CD4-positive, alpha-beta T cell treated with Interleukin-10 for 1 hour (primary cell): ENCODE measurements at places on chromosomes 1 and 21.
A peak's percentile ranks its signal among the peaks of the same experiment; 100 is the strongest.

- no peak for DNase-seq
Measured at GRCh38 chr1:47942240-47942629, 55.0 kb downstream of the TRABD2B start.

DNA sequence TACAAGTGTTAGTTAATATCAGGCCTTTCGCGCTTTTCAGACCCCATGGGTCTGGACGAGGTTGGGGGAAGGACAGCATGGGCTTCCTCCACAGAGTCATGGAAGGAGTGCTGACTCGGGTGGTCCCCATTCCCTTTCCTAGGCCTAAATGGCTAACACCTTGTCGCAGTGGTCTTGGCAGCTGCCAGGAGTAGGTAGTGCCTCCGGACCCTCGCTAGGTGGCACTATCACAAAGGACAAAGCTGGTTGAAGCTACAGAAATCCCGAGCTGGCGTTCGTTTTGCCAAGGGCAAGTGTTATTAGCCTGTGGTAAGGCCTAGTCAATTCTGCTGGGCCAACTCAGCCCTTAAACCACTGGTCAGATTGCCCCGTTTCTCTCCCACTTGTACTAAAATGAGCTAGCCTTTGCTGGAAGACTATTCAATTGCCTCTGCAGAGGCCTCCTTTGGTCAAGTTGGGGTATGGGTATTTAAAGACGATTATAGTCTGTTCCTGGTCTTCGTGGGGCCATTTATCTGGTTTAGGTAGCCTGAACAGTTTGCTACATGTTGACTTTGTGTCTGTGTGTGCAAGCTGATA, 1.1 kb upstream of the UBE2Q1 start:
- DNase-seq: peak; percentile 88

- no peak for DNase-seq
Measured at GRCh38 chr1:179951383-179952144, 3.0 kb upstream of the CEP350 start.

GRCh38 chr1:219347921-219348391, 174.3 kb downstream of the LYPLAL1 start:
- no peak for DNase-seq

DNA sequence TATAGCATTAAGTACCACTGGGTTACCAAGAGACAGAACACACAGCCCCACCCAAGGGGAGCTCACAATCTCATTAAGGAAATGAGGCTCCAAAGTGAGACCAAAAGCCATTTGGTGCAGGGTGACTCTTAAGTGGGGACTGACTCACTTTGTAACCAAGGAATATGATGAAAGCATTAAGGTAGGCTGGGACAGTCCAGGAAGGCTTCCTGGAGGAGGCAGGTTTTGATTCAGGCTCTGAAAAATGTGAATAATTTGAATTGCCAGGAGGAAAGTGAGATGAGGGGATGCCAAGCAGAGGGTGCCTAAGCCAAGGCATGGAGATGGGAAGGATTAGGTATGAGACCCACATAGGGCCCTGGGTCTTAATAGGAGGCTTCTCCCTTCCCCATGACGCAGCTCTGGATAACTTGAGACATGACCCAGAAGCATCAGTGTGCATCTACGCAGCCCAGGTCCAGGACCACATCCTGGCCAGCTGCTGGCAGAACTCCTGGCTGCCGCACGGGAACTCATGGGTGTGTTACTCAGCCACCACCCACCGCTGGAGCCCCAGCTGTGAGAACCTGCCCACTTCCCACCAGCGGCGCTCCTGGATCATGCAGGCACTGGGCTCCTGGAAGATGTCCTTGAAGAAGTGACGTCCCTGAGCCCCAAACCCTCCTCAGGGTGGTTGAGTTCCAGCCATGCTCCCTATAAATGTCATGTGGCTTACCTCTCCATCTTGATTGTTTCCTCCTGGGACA, 5.9 kb upstream of the TTC4 start:
- DNase-seq: no peak

DNA sequence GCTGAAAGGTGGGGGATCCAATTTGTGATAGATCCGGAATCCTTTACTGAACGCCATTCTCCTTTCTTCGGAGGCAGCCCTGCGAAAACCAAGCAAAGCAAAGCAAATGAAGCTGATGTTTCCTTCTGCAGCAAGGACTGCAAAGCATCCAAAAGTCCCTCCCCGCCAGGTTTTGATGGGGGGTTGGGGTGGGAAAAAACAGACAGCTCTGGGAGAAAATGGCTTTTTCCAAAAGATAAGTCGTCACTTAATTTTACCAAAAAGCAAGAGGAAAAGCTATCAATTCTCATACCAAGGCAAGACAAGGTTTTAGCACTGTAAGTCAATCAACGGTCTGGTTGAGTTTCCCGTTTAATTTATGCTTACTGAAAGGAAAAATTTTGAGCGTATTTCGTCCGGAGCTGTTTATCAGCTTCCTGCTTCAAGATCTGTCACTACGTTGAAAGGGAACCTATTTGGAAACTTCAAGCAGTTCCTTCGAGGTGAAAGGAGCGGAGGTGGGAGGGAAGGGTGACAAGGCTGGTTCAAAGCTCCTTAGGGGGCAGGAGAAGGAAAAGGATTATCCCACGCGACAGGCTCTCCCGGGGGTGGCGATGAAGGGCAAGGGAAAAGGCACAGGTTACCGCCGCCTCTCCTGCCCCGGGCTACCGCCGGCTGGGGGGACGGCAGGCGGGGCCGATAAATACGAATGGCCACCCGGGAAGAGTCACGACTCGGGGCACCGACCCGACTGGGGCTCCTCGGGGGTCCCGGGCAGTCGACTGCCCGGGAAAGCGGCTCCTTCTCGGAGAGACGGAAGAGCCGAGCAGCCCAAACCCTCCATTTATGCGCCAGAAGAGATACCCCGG, 750 bp downstream of the SYNJ1 start:
- DNase-seq: peak; percentile 16

GRCh38 chr1:241007668-241008067, 349.3 kb downstream of the RGS7 start:
- no peak for DNase-seq

DNA sequence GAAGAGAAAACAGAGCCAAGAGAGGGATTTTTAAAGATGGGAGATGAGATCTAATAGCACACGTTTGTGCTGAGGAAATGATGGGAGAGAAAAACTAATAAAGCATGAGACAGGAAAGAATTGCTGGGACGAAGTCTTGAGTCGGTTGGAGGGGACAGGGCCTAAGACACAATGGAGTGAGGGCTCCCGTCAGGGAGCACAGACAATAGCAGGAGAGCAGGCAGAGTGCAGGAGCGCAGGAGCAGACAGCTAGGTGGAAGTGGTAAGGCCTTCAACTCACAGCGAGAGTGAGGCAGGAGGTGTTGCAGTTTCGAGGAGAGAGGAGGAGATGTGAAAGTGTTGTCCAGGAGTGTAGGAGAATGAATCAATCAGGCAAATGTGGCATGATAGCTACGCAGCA, 59.9 kb upstream of the SOX13 start:
- DNase-seq: no peak

- DNase-seq: no peak
Measured at GRCh38 chr1:2783435-2784397, 17.8 kb downstream of the TTC34 start.

DNA sequence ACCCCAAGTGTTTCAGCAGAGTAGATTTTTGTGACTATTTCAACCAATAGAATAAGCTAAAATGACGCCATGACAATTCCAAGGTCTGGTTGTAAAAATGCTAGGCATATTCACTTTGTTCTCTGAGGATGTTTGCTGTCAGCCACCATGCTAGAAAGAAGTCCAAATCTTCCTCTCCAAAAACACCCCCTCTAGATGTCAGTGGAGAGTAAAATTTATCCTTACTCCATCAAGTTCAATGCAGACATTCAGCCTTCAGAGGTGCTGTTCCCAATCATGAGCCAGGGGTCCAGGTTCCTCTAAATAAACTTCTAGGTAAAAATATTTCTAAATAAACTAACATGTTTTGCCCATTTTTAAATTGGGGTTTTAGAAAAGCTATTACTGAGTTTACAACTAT, 395.4 kb upstream of the ADAMTS5 start:
- no peak for DNase-seq
